Eye (tissue), 1 donor: ENCODE measurements at places on chromosomes 2 and 18.

DNA sequence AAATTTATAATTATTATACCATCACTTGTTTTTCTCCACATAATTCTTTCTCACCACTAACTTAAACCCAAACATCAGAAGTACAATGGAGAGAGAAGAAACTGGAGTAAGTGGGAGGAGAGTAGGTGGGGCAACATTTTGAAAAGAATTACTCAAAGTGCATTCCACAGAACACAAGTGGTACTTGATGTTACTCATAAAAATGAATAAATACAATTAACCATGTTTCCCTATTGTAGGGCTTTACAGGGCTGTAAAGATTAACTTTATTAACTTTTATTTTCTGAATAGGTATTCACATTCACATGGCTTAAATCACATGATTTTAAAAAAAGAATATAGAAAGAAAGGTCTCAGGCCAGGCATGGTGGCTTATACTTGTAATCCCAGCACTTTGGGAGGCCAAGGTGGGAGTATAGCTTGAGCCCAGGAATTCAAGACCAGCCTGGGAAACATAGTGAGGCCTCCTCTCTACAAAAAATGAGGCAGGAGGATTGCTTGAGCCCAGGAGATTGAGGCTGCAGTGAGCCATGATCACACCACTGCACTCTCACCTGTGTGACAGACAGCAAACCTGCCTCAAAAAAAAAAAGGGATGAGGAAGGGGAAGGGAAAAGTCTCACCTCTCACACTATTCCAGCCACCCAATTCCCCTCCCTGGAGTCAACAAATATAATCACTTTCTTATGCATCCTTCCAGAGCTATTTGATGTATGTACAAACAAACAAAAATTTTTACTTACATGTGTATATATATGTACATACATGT lies 47.1 kb downstream of the KCNG3 start:
- no peak for DNase-seq

DNA sequence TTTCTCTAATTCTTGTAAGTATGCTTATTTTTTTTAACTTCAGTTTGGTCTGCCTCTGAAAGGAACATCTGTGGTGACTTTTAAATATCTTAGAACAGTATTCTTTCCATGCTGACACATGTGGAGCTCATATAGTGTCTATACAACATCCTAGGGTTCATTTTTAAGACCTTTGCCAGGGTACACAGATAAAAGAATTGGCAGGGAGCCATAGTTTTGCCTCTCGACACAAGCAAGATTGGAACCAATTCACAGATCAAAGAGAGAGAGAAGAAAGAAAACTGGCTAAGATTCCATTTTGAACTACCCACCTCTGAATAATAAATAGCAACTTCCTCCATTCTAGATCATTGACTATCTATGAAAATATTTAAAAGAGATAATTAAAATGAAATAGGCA lies 142.7 kb upstream of the ST6GAL2 start:
- DNase-seq = no peak

DNA sequence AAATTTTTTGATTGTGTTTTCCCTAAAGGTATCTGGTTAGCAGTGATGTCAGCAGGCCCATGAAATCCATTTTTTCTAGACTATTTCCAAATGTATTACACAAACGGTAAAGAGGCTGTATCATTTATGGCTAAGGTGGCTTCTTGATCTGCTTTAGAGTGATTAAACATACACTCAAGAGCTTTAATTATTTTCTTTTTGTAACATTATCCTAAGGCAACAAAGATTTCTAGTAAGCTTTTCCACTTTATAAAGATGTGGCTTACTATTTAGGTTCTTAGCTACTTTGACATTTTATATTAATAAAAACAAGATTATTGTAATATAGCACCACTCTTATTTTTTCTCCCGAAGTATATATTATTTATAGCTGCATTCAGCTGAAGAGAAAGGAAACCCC lies 16.5 kb downstream of the MFF start:
- DNase-seq = no peak

GRCh38 chr2:22998359-22998758 lies 386.6 kb upstream of the KLHL29 start:
- DNase-seq = no peak

DNA sequence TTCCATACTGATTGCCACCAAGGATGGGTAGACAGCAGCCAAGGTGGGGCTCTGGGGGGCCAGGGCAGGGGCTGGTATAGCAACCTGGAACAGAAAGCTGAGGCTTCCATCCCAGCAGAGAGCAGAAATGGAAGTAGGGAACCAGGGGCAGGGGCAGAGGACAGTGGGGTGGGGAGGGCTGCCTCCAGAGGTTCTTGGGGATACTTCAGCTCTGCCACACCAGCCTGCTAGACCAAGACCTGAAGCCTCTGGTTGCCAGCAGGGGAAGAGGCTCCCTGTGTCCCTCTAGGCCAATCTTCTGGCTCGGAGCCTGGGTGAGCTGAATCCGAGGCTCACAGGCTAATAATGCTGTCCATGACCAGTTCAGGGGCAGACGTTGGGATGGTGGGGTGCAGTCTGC lies 329.0 kb downstream of the DYSF start:
- no peak for DNase-seq

GRCh38 chr18:10169814-10170213 lies 256.0 kb downstream of the VAPA start:
- peak; percentile 12 for DNase-seq

GRCh38 chr2:6823111-6823510 lies 42.6 kb downstream of the CMPK2 start:
- no peak for DNase-seq

GRCh38 chr2:98923244-98923940 lies 12.6 kb downstream of the CRACDL start:
- no peak for DNase-seq

DNA sequence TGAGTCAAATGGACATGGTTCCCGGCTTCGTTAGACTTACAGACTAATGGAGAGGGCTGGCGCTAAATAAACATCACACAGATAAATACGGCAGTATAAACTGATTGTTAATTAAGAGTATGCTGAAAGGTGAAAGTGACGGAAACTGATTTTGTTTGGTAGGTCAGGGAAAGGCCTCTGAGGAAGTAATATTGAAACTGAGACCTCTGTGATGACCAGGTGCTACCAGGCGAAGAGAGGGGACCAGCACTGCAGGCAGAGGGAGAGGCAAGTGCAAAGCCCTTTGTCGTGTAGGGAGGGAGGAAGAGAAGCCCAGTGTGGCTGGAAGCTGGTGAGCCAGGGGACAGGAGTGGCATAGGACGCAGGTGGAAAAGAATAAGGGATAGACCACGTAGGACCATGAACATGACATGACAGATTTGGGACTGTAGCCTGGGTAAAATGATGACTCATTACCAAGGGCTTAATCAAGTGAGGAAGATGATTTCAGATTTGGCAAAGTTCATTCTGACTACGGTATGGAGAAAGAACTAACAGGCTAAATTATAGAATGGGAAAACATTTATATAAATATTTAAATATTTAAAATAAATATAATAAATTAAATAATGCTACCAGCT lies 433.1 kb downstream of the NCKAP5 start:
- DNase-seq = no peak

GRCh38 chr18:40685219-40685618 lies 1269.8 kb upstream of the PIK3C3 start:
- DNase-seq = no peak

DNA sequence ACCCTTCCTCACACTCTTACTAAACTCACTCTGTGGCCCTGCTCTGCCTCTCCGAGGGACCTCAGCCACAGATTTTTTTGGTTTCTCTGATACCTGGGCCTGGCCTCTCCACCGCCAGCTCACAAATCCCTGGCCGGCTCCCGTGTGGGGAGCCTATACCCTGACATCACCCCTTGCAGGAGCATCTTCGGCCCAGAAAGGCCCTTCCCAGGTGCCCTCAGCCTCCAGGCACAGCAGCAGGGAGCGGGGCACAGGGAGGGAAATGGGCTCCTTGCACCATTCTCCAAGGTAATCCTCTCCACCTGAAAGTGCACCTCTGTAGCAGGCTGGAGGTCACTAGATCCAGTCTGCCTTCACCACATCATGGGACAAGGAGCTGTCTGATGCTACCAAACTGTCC lies 43.2 kb downstream of the CRACDL start:
- no peak for DNase-seq

- no peak for DNase-seq
Measured at GRCh38 chr2:157785866-157786662, 90.1 kb downstream of the ACVR1 start.

DNA sequence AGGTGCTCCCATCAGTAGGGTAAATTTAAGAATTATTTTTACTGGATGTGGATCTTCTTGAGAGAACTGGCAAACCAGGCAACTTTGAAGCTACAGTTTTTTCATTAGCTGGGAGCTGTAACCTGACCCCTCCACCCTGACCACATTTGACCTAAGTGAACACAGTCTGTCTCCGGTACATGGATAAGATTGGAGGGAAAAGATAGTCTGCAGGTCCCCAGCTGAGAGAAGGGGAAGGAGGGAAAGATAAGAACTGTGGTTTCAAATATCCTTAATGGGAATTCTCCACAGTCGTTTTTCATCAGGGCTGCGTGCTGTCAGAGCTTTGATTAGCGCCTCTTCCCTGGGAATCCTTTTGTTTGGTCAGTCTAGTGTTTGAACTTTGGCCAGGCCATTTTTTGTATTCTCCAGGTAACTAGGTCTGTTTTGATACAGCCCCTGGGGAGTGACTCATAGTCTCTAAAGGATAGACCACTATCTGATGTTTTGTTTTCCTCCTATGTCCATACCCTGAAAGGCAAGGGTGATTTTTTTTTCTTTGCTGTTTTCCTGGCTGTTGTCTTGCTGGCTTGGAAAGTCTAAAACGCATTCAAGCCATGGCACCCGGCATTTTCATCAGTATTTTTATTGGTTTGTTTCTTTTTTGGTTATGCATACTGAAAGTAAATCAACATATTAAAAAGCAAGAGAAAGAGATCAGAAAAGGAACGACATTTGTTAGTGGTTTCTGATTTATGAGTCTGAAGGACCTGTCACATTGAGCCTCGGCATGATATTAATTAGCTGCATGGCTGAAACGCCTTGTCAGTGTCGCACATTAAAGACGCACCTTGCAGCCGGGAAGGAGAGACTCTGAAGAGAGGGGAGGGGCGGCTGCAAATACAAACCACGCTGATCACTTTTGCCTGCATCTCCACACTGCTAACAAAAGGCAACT lies 183.4 kb upstream of the FN1 start:
- DNase-seq = peak; percentile 65

DNA sequence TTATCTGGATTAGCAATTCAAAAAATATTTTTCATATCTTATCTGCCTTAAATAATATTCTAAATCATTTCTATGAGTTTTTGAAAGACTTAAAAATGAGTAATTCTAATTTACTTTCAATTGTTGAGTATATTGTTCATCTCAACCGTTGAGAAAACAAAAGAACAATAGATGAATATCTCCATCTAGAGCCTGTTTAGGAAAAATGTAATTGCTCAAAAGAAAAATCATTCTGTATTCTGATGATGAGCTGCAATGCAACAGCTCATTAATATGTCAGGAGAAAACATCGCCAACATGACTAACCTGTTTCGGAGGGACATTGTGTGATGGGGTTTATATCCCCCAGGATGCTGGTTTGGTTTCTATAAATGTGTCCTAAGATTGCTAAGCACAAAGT lies 417.6 kb downstream of the SUCLG1 start:
- DNase-seq = no peak

DNA sequence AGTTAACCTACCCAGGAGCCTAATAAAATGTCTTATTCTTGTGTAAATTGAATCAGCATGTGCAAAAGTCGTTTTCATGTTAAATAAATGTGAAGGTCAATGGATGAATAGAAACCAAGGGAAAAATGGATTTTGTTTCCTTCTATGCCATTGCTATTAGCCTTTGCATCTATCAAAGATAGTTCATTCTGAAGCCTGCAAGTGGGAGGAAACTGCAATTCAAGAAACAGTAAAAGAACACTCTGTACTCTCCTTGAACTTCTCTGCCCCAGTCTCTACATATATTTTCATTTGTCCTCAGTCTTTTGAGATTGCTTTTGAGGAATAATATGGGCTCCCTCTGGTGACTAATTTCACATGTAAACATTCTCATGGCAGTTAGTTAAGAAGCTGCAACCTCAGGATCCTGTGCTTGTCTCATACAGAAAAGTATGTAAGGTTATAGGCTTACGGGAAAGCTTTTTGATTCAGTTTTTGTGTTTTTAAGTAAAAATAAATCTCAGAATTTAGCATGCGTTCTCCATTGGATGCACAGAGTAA lies 1590.0 kb upstream of the LRRTM1 start:
- peak; percentile 9 for DNase-seq

GRCh38 chr2:219440388-219441256 lies 6.0 kb downstream of the SPEG start:
- no peak for DNase-seq

DNA sequence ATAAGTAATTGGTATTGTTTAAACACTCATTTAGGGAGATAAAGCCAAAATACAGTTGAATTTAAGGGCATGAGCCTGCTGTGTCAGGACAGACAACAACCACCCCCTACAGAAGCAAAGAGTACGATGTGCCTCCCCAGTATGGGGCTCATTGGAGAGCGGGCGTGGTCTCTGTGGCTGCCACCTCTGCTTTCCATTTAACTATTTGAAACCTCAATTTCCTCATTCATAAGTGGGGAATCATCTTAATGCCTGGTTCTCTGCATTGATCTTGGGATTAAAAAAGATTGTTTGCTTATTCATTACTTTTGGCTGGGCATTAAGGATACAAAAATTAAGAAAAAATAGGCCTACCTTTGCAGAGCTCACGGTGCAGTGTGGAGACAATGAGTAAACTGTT lies 21.4 kb downstream of the KCNS3 start:
- no peak for DNase-seq

- no peak for DNase-seq
Measured at GRCh38 chr18:76529433-76529811, 34.4 kb upstream of the ZNF516 start.

- DNase-seq = no peak
Measured at GRCh38 chr2:31255911-31256571, 22.1 kb downstream of the EHD3 start.

GRCh38 chr2:128501006-128501690 lies 182.5 kb upstream of the HS6ST1 start:
- DNase-seq = no peak

GRCh38 chr18:2948038-2948437 lies 64.9 kb downstream of the LPIN2 start:
- peak; percentile 29 for DNase-seq

DNA sequence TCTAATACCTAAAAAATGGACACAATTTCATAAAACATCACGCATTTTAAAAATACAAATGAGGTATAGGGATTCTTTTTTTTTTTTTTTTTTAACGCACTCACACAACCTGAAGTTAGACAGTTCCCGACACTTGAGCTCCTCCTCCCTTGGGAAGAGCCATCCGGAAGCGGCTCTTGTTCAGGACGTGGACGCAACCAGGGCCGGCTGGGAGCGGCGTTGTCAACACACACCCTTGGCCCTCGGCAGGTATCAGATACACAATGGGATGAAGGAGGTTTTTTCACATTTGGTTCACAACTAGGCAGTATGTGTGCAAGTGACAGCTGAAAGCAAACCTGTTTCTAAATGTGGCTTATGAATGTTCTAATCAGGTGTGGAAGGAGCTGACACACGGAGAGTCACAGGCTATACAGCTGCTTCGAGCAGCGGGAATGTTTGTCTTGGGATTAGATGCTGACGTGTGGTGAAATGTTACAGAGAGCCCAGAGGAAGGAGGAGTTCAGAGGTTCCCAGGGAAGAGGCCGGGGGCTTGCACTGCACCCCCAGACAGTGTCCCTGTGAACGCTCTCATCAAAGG lies 111.1 kb downstream of the PXDN start:
- no peak for DNase-seq

GRCh38 chr2:41375901-41376300 lies 671.9 kb upstream of the PKDCC start:
- DNase-seq = no peak
